ENCODE measurements at places on chromosomes 12 and 14. TPM values are rescaled to one million over a fixed set of nuclear protein-coding genes. Genes with fewer than 3 reads are reported as not detected.

GRCh38 chr12:42918443-42918842 lies 328.9 kb upstream of the PRICKLE1 start:
- no peak for DNase-seq

Gene CRY1
- 16.5 TPM for total RNA-seq

Gene FBLN5
- total RNA-seq: 0.57 TPM

DNA sequence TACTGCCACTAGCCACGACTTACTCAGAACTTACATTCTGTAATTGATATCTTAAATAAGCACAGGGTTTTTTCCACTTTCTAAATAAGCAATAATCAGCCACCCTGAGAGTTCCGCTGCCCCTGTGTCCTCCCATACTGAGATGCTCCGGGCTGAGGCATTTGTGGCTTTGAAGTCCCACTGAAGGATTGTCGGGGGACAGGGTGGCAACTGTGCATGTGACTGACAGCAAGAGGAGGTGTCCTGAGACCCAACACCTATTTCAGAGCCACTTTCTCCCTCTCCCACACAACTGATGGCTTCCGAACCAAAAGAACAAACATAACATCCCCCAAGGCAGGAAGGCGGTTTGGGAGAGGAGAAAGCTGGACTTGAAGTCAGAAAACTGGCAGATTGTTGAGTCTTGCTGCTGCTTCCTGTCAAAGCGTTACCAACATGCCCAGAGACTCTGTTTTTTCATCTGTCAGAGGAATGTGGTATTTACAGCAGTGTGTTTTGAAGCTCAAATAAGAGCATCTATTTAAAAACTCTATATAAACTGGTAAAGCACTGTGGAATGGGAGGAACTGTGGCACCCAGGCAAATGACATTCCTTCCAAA lies 157.9 kb upstream of the FKBP4 start:
- no peak for DNase-seq

GRCh38 chr12:59763835-59764234 lies 168.0 kb downstream of the SLC16A7 start:
- no peak for DNase-seq
